Fibroblast of skin of back (primary cell): ENCODE measurements at places on chromosomes 7 and 10.

DNA sequence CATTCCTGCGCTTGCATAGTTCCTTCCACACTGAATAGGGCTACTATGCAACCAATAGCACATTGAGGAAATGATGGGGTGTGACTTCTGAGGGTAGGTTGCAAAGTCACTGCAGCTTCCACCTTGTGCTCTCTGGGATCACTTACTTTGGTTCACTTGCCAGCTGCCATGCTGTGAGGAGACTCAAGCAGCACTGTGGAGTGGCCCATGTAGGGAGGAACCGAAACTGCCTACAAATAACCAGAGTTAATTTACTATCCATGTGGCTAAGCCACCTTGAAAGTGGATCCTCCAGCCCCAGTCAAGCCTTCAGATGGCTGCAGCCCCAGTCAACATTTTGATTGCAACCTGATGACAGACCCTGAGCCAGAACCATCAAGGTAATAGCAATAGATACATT is 64.3 kb downstream of the FAM204A start:
- no peak for DNase-seq

GRCh38 chr7:140015471-140015970 is 47.2 kb downstream of the PARP12 start:
- no peak for DNase-seq

DNA sequence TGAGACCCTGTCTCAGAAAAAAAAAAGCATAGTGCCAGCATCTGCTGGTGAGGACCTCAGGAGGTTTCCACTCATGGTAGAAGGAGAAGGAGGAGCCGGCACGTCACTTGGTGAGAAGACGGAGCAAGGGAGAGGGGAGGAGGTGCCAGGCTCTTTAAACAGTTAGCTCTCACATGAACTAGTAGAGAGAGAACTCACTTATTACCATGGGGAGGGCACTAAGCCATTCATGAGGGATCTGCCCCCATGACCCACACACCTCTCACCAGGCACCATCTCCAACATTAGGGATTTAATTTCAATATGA is 62.9 kb upstream of the VKORC1L1 start:
- DNase-seq: no peak

GRCh38 chr10:75117995-75118394 is 6.5 kb downstream of the SAMD8 start:
- no peak for DNase-seq

GRCh38 chr10:178208-178607 is 43.0 kb downstream of the ZMYND11 start:
- DNase-seq: peak; percentile 43
